ENCODE measurements at places on chromosomes 1 and 21.

GRCh38 chr21:26397545-26397944 is 175.5 kb downstream of the CYYR1 start:
- no peak for DNase-seq

- no peak for DNase-seq
These were observed 45.5 kb upstream of the MRPS6 start for GRCh38 chr21:34027721-34028461.

GRCh38 chr1:229693129-229693900 is 67.3 kb downstream of the URB2 start:
- DNase-seq: no peak

GRCh38 chr1:44045064-44045463 is 13.8 kb upstream of the SLC6A9 start:
- DNase-seq: no peak

GRCh38 chr1:182670032-182670749 is 14.2 kb downstream of the RGS8 start:
- DNase-seq: no peak

- DNase-seq: no peak
These were observed 2.3 kb downstream of the KRTCAP2 start for GRCh38 chr1:155170806-155171205.

GRCh38 chr1:205442051-205442725 is 13.7 kb downstream of the BLACAT1 start:
- peak; percentile 52 for DNase-seq

- peak; percentile 13 for DNase-seq
These were observed 34.4 kb downstream of the COL18A1 start for GRCh38 chr21:45439161-45439872.

- no peak for DNase-seq
These were observed 150.9 kb downstream of the ZC3H11B start for GRCh38 chr1:219461981-219462400.

GRCh38 chr1:207084701-207085180 is 3.9 kb upstream of the C4BPB start:
- DNase-seq: no peak

DNA sequence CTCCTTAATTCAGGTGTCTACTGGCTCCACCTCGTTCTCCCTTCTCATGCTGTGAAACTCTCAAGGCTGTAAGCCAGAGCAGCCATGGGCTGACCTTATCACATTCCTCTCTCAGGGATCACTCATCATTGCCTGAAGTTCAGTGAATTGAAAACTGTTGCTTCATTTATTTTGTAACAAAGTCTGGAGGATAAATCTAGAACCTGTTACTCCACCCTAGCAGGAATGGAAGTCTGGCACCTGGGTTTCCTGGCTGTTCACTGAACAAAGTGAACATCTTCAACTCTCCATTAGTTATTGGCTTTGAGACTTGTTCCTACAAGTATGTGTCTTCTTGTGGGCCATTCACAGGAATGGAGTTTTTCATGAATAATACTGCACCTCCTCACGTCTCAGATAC is 584.1 kb downstream of the PTPRU start:
- no peak for DNase-seq

DNA sequence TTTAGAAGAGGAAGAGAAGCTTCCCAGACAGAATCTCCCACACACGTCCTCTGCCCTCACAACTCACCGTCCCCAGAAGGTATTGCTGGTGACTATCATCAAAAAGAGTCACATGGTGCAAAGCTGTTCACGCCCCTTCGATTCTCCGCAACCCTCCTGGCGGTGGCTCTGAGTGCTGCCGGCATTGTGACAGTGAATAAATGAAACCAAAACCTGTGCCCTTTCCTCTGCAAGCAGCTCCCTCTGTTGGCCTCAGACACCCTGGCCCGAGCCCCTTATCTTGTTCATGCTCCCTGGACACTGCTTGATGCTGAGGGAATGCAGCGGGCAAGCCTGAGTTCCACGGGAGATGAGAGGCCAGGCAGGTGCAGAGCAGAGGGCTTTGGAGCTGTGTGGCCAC is 510.3 kb downstream of the NPHP4 start:
- no peak for DNase-seq

GRCh38 chr1:9449110-9449627 is 90.1 kb upstream of the SLC25A33 start:
- DNase-seq: peak; percentile 30

- no peak for DNase-seq
These were observed 58.1 kb upstream of the ADAMTS5 start for GRCh38 chr21:27024971-27025370.

GRCh38 chr1:22139817-22140216 is 3.1 kb downstream of the WNT4 start:
- DNase-seq: no peak

DNA sequence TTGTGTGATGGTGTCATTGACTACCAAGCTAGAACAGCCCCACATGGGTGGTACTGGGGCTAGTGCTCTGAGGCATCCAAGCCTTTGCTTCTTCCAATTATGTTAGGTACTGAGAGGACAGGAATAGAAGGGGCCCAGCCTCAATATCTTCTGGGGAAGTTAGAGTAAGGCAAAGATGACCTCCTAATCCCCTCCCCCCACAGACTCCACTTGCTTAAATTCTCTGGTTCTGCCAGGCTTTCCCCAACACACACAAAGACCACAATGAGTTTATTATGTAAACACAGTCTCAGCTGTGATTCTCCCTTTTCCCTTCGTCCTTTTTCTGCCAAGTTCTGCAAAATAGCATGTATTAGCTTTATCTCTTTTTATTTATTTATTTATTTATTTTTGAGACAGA is 3.1 kb upstream of the TACSTD2 start:
- no peak for DNase-seq

DNA sequence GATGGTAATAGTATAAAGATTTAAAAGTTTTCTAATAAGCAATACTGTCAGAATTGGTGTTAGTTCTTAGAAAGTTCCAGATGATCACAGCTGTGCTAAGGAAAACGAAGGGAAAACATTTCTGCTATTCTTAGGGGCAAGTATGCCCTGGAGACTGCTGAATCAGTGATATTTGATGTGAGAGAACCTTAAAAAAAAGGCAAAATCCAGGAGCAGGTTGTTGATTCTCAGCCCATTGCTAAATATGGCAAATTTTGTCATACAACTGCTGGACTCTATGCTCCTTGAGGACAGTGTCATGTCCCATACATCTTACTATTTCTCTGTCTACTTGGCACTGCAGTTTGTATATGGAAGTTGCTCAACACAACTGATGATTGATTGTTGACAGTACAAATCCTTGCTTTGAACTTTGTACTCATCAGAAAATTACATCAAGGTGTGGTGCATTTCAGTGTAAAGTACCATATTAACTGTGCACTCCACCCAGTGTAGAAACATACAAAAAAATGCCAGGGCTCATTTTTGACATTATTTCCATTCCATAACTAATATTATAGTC is 10.9 kb downstream of the CRCT1 start:
- DNase-seq: no peak

- no peak for DNase-seq
These were observed 96.6 kb upstream of the TNR start for GRCh38 chr1:175839779-175840669.

GRCh38 chr1:74571891-74572290 is 59.5 kb upstream of the LRRC53 start:
- DNase-seq: no peak

- no peak for DNase-seq
These were observed 14.6 kb downstream of the CDC42BPA start for GRCh38 chr1:227303662-227304061.

- DNase-seq: no peak
These were observed 7.5 kb upstream of the CBR3 start for GRCh38 chr21:36127250-36127904.

DNA sequence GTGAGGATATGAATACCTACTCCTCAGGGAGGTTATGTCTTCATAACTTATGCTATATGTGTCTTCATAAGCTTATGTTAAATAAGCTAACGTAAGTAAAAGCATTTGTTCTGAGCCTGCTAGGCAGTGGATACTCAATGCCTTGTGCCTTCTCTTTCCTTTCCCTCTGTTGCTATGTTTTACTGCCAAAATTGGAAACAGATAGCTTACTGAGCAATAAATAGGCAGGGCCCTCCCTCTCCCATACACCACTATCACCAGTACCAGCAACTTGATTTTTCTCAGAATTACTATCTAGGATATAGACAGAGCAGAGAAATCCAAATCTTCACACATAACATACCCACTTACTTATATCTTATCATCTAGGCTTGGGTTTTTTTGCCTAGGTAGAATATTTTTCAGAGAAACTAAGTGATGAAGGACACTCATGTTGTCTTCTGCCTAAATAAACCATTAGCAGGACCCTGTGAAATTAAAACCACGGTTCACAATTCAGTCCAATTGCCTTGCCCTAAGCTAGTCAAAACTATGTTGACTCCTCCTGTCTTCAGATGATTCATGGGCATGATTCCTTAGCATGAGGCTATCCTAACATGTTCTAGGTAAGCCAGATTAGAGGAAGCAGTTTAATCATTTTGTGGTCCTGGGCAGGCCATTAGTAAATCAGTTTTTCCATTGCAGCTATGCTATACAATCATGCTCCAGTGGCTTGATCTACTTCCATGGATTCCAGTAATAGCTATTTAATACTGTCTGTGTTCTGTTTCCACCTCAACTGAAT is 15.9 kb upstream of the LRRC8C start:
- no peak for DNase-seq

GRCh38 chr1:166197597-166197996 is 30.8 kb upstream of the FAM78B start:
- DNase-seq: no peak

GRCh38 chr1:47231301-47232186 is 481 bp downstream of the TAL1 start:
- DNase-seq: no peak
